ENCODE measurements at places on chromosomes 11 and 22.
A peak's percentile ranks its signal among the peaks of the same experiment; 100 is the strongest.

GRCh38 chr22:44422746-44423380, 75.2 kb downstream of the RTL6 start:
- DNase-seq, result no peak

- DNase-seq, result no peak
Measured at GRCh38 chr11:110430267-110431050, 711 bp downstream of the FDX1 start.

GRCh38 chr22:37425800-37426705, 1.2 kb downstream of the ELFN2 start:
- DNase-seq, result no peak

- DNase-seq, result peak; percentile 4
Measured at GRCh38 chr11:105447936-105448702, 161.8 kb upstream of the GRIA4 start.

DNA sequence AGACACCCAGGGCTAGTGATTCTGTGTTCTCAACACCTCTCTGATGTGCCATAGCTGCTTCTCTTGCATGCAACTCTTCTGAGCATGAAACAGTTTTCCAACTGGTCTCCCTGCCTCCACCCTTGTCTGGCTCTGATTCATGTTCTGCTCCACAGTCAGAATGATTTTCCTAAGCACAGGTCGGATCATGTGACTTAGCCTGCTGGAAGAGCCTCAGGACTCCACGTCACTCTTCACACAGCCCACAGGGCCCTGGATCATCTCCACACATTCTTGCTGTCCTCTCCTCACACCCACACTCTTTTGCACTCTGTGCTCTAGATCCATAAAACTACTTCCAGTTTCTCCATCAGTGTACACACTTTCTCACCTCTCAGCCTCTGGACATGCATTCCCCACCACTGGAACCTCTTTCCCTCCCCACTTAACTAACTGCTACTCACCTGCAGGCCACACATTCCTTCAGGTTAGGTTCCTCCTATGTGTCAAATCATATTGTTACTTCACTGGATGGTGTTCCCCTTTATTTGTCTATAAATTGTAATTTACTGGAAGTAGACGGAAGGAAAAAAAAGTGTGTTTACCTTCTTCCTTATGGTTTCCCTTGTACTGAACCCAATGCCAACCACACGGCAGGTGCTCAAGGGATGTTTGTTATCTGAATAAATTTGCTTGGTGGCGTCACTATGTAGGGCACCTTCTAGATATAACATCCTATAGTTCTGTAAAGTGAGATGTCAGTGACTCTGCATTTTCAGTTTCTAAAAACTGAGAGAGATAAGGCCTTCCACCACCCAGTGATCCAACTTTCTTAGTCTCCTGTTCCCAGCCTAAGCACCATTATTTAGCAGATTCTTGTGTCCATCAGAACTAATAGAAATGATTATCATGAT, 133.7 kb downstream of the ETS1 start:
- no peak for DNase-seq

DNA sequence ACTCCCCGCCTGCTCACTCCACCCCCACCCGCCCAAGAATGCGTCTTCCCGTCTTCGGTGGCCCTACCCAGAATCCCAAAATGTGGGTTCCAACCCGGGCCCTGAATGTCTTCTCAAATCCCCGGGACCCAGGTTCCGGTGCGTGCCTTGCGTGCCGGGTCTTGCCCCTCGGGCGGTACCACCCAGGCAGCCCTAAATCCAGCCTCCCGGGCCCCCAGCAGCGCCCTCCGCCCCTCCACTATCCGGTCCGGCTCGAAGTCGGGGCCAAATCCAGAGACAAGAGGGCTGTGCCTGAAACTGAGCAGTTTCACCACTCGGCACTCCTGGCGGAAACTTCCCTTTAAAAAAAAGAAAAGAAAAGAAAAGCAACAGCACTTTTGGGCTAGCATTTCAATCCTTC, 16.3 kb upstream of the CCT8L2 start:
- no peak for DNase-seq

GRCh38 chr11:83070044-83070701, 1.5 kb downstream of the RAB30 start:
- no peak for DNase-seq

DNA sequence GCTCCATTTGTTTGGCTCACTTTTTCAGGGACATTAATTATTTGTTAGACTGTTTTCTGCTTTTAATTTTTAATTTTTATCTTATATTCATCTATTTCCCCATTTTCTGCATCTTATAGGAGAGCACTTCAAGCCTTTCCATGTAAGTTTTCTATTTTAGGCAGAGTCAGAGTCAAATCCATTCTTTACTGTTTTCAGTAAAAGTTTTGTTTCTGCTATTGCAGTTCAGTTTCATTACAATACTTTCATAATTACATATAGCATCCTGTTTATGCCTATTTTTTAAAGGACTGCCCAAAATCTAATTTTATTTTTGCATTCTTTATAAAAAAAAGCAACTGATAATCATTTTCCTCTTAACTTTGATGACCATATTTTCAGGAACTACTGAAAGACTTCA, 3.8 kb upstream of the OR10A5 start:
- DNase-seq, result no peak

GRCh38 chr11:69155302-69156234, at the start of gene SMIM38:
Gene SMIM38 (plus strand): TSS chr11:69155935. CDS start chr11:69157847, 1,912 bp downstream.
- no peak for DNase-seq

DNA sequence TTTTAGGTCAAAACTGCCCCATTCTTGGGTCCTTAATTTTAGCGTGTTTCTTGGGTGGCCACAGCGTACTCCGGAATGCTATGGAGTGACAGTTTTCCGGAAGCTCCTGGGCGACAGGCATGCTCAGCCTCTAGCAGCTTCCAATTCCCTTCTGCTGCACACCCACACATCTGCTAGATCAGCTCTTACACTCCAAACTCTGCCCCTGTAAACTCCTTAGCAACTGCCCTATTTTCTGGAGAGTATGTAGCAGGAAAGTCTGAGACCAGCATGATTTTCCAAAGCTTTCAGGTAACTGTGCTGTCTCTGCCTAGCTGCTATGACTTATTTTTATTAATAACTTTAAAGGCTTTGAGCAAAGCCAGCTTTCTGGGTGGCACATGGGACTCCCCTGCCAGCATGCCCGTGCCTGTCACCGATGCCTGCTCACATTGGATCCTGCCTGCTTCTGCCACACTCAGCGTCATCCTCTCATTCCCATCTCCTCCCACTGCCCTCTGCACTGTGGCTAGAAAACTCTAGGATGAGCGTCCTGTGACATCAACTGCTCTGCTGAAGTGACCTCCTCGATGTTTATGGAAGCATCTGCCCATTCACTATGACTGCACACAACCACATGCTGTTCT, 17.3 kb downstream of the TOLLIP start:
- no peak for DNase-seq

DNA sequence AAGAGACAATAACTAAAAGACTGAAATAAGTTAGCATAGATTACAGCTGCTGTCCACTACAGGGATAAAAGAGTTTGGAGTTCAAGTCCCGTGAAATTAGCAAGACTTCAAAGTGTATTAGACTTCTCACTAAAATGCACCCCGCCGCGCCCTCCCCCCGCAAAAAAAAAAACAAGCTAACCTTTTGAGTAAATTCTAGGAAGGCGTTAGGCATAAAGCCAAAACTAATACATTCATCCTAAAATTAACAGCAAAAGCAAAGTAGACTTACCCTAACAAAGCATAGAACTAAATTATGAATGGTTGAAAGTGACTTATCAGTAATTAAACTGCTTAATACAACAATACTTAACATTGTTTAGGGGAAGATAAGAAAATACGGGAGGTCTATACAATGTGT, 581.0 kb upstream of the CHORDC1 start:
- DNase-seq, result no peak

DNA sequence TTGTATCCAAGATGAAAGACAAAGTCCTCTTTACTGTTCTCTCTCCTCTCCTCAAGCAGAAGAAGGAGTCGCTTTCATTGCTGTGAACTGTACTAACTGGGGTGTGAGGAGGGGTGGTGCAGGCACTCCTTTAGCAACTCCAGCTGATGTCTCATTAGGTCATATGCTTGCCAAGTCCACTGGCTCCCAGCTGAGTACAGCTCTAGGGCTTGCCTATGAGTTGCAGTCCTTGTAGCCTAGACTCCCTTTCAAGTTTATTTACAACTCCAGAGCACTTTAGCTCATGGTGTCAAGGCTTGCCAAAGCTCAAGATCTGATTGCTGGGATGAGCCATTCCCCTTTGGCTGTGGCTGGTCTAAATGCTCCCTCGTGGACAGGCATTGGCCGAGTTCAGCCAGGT, 55.1 kb upstream of the PDGFD start:
- DNase-seq, result no peak

DNA sequence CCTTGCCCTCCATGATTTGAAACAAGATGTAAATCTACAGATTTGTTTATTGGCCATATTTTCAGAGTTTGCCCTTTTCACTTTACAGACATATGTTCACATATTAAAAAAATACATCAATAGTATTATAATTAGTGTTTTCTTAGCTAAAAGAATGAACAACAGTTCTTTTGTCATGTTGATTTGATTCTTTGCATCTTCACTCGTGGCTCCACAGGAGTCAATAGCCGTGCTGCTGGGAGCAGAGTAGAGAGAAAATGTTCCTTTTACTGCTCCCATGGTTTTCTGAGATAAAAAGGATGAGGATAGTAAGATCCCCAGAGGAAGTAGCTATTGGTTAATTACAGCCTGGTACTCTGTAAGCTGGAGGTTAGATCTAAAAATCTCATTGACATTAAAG, 151.2 kb downstream of the PGR start:
- no peak for DNase-seq
